ENCODE measurements at places on chromosomes 6 and 20.

DNA sequence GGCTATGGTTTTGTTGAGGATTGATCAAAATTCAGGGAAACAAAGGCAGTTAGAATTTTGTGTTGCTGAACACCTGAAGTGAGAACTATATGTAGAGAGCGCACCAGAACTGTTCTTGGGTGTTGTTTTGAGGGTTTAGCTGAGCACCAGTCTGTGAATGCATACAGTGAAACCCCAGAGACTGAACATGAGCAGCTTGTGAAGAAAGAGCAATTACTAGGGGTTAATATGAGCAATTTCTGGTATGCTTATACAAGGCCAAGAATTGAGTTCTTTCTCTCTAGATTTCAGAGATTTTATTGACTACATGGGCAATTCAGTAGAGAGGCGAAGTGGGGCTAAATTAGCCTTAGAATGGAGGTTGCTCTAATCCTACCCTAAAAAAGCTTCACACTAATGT, 93.9 kb downstream of the CD2AP start:
- DNase-seq = no peak

- DNase-seq = no peak
Measured at GRCh38 chr20:48189181-48189580, 403.9 kb upstream of the SULF2 start.

GRCh38 chr20:47974234-47974878, 189.1 kb upstream of the SULF2 start:
- no peak for DNase-seq

- DNase-seq = no peak
Measured at GRCh38 chr20:33551778-33552177, 61.9 kb downstream of the CBFA2T2 start.

DNA sequence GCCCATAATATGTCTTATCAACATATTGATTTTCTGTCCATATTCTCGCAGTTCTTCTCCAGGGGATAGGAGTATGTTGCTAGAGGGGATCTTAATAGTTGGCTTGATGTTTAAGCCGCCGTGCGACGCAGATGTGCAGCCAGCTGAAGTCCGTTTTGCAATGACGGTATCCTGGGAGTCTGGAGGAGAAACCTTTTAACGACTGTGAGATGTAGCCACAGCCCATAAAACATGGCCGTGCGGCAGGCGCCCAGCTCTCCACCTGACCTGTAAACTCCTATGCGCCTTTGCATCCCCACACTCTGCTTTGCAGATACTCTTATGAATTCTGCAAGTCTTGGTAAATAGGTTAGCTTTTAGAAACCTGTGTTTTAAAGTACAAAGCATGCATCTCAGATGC, 36.9 kb downstream of the BMP6 start:
- DNase-seq = no peak

- no peak for DNase-seq
Measured at GRCh38 chr20:39645131-39645530, 683.0 kb downstream of the DHX35 start.

DNA sequence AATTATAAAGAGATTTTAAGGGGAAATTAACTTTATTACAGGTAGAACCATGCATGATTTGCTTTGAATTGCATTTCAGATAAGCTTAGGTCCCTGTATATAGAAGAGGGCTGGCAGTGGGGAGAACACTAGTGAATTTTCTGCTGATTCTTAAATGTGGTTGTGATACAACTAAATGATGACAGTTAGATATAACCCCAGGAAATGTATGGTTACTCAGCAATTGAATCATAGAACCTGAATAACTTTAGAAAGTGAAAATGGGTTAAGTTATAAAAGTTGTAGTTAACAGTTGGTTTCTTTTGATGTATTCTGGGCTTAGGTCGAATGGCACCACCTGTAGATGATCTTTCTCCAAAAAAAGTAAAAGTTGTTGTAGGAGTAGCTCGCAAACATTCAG, 70.1 kb downstream of the PHF3 start:
- no peak for DNase-seq

DNA sequence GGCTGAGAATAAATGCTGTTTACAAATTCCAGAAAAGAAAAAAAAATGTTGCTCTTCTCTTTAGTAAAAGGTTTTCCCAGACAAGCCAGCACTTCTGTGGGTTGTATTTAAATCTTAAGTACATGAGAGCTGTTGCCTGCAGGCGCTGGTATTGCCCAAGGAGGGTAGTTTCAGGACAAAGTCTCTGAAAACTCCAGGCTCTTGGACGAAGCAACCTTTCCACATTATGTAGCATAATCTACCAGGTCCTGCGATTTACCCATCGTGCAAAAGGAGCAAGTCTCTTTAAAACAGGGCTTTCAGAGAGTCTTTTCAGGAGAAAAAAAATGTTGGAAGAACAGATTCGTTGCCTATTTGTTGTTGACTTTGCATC, 65.6 kb downstream of the PLG start:
- no peak for DNase-seq
